ENCODE measurements at places on chromosomes 4 and X. TPM values are rescaled to one million over a fixed set of nuclear protein-coding genes. Genes with fewer than 3 reads are reported as not detected.

XAGE1B gene
- total RNA-seq = not detected

PITX2 gene
- 21.7 TPM for total RNA-seq

NEUROG2 gene
- total RNA-seq = 0.03 TPM

SLC4A4 gene
- 0.09 TPM for total RNA-seq

SASH3 gene
- total RNA-seq = not detected

IKBKG gene
- total RNA-seq = 24.2 TPM

KCND1 gene
- total RNA-seq = not detected

NLRP2B gene
- total RNA-seq = not detected

TRPC5OS gene
- total RNA-seq = not detected

GRCh38 chr4:113349430-113349829, 300.0 kb downstream of the ANK2 start:
- no peak for DNase-seq

GRCh38 chr4:137946453-137947174, 295.5 kb downstream of the SLC7A11 start:
- no peak for DNase-seq

- no peak for DNase-seq
Observed at GRCh38 chr4:25658777-25659176, 3.1 kb downstream of the SLC34A2 start.

DNA sequence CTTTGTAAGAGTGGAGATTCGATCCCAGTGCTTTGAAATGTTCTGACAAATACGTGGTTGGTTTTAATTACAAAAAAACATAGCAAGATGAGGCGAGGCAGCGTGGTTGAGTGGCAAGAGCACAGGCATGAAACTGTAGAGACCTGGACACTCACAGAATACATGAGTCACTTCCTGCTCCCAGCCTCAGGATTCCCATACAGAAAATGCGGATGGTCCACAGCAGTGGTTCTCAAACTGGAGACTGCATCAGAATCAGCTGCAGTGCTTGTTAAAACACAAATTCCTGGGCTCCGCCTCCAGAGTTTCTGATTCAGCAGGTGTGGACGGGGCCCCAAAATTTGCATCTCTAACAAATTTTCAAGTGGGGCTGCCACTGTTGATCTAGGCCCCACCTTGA, 10.1 kb downstream of the OTOP1 start:
- DNase-seq = no peak

DNA sequence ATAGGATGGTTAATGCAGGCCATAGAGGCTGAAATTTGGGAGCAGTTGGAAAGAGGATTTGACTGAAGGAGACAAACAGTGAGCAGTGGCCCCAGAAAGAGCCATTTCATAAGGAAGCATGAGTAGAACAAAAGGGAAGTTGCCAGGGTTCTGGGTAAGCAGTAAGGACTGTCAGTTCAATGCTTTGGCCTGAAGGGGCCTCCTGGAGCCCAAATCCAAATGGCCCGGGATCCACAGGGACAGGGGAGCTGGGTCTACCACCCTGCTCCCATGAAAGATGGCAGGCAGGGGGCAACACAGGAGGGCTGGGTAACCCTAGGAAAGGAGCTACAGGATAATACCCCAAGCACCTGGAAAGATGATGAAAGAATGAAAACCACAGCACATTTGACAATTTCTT, 4.1 kb upstream of the INTS6L start:
- DNase-seq = no peak

GRCh38 chr4:161343569-161343950, 820.2 kb downstream of the FSTL5 start:
- DNase-seq = no peak

- no peak for DNase-seq
Observed at GRCh38 chr4:154160519-154161301, 330.9 kb downstream of the DCHS2 start.

- DNase-seq = no peak
Observed at GRCh38 chr4:59127006-59127405, 2016.8 kb upstream of the IGFBP7 start.

DNA sequence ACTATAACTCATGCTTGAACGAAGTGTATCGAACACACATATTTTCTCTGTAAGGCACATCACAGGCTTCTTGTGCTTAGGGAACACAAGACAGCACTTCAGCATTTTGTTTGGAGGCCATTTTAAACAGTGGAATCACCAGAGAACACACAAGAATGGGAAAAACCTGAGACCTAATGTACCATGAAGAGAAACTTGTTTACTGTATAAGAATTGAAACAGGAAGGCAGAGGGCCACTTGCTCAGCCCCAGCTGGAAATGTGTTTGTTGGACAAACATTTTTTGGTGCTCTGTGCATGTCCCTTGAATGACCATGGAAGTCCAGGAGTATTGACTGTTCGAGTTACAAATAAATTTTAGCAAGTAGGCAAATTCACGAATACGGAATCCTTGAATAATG, 47.5 kb downstream of the RAPGEF2 start:
- DNase-seq = no peak

- DNase-seq = no peak
Observed at GRCh38 chr4:140754918-140755773, 1.0 kb downstream of the TBC1D9 start.

- DNase-seq = no peak
Observed at GRCh38 chrX:13463608-13464007, 105.8 kb upstream of the EGFL6 start.

- peak; percentile 75 for DNase-seq
Observed at GRCh38 chrX:46978341-46979291, 66.4 kb downstream of the JADE3 start.

DNA sequence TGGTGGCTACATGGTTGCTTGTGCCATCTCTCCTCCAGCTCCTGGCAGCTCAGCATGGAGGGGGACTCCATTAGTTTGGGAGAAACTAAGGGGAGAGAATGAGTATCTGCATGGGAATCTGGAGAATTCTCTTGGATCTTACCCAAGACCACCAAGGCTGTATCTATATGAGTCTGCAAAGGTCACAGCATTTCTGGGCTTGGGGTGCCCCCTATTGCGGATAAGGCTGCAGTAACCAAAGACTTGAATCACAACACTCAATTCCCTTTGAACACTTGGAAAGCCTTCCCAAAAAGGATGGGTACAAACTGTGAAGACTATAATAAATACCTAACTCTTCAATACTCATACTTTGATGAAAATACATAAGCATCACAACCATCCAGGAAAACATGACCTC, 623.5 kb upstream of the NR3C2 start:
- DNase-seq = no peak
